ENCODE measurements at places on chromosomes 3 and 15. TPM values are rescaled to one million over a fixed set of nuclear protein-coding genes. Genes with fewer than 3 reads are reported as not detected.

Gene MGLL
- total RNA-seq: 55.2 TPM

Gene FAM43A
- 1.8 TPM for total RNA-seq

DNA sequence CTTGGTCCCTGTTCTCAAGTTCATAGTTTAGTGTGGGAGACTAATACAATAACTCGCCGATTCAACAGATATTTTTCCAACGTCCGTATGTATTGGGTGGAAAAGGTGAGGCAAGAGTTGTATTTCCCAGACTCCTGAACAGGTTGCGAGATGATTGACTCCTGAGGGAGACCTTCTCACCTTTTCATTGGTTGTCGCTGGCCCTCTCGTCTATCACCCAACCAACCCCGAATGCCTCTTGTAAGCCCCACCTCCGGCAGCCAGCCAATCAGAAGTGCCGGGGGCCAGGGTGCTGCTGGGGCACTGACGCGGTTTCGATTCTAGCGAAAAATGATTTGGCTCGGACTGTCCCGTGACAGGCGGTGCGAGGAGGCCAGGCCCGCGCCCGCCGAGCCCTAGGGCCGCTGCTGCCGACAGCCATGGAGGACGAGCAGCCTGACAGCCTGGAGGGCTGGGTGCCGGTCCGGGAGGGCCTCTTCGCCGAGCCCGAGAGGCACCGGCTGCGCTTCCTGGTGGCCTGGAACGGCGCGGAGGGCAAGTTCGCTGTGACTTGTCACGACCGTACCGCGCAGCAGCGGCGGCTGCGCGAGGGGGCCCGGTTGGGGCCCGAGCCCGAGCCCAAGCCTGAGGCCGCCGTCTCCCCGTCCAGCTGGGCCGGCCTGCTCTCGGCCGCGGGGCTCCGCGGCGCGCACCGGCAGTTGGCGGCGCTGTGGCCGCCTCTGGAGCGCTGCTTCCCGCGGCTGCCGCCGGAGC is at the start of gene WHAMM:
Gene WHAMM (plus strand): TSS at position 321 of the 753 bp plus-strand sequence. CDS start 99 bp downstream, at position 420.
- peak within 1 kb of the TSS; percentile 92 for H3K27ac ChIP-seq
- H3K27me3 ChIP-seq: no peaks in the 10 kb centered on the region
- peak within 1 kb of the TSS; percentile 96 for H3K4me3 ChIP-seq
- peaks cover 12% of the 10 kb centered on the region for H3K4me1 ChIP-seq

GRCh38 chr15:63763476-63764123 is 70.1 kb downstream of the HERC1 start:
- H3K27ac ChIP-seq: no peak overlapping the region
- DNase-seq: no peak
- H3K4me3 ChIP-seq: no peak overlapping the region
- no peaks in the 10 kb centered on the region for H3K4me1 ChIP-seq
- no peaks in the 10 kb centered on the region for H3K27me3 ChIP-seq

GRCh38 chr3:166425900-166426611 is 588.8 kb upstream of the BCHE start:
- no peak overlapping the region for H3K4me3 ChIP-seq
- no peaks in the 10 kb centered on the region for H3K36me3 ChIP-seq
- H3K27ac ChIP-seq: no peak overlapping the region

GRCh38 chr3:159732172-159733111 is 256.2 kb upstream of the IL12A start:
- peaks cover 28% of the 10 kb centered on the region for H3K4me1 ChIP-seq
- peak; percentile 52 for DNase-seq
- H3K27me3 ChIP-seq: no peaks in the 10 kb centered on the region
- H3K36me3 ChIP-seq: no peaks in the 10 kb centered on the region
- no peak overlapping the region for H3K27ac ChIP-seq
- peak overlapping the region; percentile 48 for H3K4me3 ChIP-seq

- H3K36me3 ChIP-seq: peaks cover 6% of the 10 kb centered on the region
- no peak for DNase-seq
- peaks cover 54% of the 10 kb centered on the region for H3K4me1 ChIP-seq
- H3K27me3 ChIP-seq: no peaks in the 10 kb centered on the region
Observed at GRCh38 chr3:105385179-105385578, 18.5 kb downstream of the ALCAM start.

All from Calu3 (cell line).